NCI-H2081 treated with DMSO at 0.1 percent for 48 hours (cell line): ENCODE measurements at places on chromosomes 4 and X.

GRCh38 chrX:13149702-13150350 is 105.4 kb upstream of the FAM9C start:
- DNase-seq, result no peak

- DNase-seq, result no peak
These were observed 108.1 kb downstream of the UCHL1 start for GRCh38 chr4:41364876-41365275.

- no peak for DNase-seq
These were observed 159.0 kb upstream of the CXCL13 start for GRCh38 chr4:77446601-77447000.

- no peak for DNase-seq
These were observed 184.4 kb downstream of the SH2D1A start for GRCh38 chrX:124530803-124531202.

DNA sequence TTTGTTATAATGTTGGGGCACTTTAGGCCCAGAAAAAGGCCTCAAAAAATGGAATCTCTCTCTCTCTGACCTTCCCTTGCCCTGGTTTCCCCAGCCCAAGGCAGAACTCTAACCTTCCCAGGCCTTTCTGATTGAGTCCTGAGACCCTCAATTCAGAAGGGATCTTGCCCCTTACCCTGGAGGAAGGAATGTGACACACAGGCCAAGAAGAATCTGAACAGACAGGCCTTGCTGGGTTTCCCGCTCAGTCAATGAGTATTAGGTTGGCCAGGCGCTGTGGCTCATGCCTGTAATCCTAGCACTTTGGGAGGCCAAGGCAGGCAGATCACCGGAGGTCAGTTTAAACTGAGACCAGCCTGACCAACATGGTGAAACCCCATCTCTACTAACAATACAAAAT is 27.6 kb downstream of the ELOVL6 start:
- DNase-seq, result no peak

- no peak for DNase-seq
These were observed 73.7 kb upstream of the NFKB1 start for GRCh38 chr4:102427371-102427998.

DNA sequence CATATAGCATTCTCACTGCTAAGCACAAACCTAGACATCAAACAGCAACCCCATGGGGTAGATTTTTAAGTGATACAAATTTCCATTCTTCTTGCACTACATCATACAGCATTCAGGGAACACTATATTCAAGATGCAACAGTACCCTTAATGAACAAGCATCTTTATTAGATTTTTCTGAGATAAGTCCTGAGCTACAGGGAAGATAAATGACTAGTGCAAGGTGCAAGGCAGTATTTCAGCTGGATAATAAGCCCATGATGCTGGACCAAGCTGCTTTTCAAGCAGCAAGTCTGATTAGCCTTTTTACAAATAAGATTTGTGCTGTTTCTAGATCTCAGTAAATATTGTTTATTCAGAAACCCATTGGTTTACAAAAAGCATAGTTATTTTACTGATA is 192.6 kb upstream of the ATOH1 start:
- DNase-seq, result no peak

GRCh38 chrX:13906093-13906492 is 89.2 kb upstream of the GPM6B start:
- no peak for DNase-seq

DNA sequence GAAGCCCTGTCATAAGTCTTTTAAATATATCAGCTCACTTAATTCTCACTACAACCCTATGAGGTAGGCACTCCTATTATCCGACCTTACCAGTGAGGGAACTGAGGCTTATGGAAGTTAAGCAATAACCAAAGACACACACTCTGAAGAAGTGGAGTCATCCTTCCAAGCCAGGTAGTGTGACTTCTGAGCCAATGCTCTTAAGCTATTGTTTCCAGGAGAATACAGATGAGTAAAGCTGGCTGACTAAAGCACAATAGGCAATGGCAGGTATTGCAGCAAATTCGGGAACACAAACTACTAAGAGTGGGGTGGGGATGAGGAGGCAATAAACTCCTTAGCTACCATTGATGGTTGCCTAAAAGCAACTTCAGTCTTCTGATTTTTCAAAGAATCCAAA is 81.8 kb upstream of the KIT start:
- no peak for DNase-seq

DNA sequence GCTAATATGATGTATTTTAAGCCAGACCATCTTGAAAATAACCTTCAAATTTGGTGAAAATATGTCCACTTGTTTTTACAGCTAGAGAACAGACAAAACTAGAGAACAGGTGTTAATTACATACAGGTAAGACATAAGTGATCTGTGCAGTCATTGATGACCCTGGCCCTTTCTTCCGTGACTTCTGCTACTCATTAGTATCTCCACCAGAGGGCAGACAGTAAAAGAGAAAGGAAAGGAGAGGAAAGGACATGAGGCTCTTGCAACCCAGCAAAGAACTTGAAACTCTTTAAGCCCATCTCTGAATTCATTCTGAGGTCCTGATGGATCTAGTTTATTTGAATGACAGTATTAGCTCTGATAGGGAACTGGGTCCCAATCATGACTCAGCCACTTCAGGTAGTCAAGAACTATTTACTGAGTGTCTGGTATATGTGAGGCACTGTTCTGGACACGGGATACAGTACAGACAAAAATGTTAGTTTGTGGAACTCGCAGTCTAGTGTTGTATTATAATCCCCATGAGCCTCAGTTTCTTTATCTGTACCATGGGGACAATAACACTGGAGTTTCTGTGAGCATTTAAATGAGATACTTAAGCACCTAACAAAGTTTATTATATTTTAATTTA is 121.0 kb upstream of the TEX13D start:
- peak; percentile 29 for DNase-seq

DNA sequence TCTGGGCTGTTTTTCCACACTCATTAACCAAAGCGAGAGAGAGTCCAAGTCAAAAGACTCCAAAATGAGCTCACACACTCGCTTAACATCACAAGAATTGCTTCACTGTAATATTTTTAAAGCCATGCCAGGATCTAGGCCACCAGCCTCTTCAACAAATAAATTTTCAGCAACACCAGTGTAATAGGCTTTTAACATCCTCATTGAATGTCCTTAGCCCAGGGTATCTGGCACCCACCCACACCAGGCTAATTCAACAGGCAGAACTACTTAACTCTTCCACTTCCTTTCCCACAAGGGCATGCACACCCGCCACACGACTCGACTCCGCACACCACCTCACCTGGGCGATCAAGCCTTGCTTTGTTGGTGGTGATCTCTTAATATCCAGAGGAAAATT is 34.2 kb downstream of the FAT1 start:
- no peak for DNase-seq

- DNase-seq, result no peak
These were observed 26.8 kb upstream of the CLDN24 start for GRCh38 chr4:183348706-183349659.

GRCh38 chr4:89069481-89069880 is 12.5 kb upstream of the FAM13A start:
- DNase-seq, result no peak

- no peak for DNase-seq
These were observed 1.3 kb upstream of the TIGD2 start for GRCh38 chr4:89109841-89110540.

DNA sequence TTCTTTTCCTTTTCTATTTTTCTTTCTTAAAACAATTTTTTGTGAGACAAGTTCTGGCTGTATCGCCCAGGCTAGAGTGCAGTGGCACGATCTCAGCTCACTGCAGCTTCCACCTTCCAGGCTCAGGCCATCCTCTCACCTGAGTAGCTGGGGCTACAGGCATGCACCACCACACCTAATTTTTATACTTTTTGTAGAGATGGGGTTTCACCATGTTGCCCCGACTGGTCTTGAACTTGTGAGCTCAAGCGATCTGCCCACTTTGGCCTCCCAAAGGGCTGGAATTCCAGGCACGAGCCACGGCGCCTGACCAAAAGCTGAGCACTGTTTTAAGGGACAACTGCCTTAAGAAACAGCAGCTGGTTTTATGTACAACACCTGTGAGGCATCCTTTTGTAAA is 9.3 kb upstream of the NAT8L start:
- DNase-seq, result no peak

DNA sequence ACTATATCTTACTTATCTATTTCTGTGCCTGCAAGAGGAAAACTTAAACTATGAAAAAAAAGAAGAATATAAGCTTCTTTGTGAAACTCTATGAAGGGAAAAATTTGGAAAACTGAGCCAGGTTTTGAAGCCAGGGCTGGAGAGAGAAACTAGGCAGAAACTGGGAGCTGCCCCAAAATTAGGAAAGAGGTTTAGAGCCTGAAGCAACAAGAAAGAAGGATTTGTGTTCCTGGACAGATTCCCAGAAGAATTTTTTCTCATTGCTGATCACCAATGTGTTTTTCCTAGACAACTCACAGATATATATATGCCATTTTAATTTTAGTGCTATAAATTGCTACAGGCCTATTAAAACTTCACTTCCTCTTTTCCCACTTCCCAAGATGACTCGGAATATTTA is 245.0 kb upstream of the GEMIN8 start:
- DNase-seq, result no peak

DNA sequence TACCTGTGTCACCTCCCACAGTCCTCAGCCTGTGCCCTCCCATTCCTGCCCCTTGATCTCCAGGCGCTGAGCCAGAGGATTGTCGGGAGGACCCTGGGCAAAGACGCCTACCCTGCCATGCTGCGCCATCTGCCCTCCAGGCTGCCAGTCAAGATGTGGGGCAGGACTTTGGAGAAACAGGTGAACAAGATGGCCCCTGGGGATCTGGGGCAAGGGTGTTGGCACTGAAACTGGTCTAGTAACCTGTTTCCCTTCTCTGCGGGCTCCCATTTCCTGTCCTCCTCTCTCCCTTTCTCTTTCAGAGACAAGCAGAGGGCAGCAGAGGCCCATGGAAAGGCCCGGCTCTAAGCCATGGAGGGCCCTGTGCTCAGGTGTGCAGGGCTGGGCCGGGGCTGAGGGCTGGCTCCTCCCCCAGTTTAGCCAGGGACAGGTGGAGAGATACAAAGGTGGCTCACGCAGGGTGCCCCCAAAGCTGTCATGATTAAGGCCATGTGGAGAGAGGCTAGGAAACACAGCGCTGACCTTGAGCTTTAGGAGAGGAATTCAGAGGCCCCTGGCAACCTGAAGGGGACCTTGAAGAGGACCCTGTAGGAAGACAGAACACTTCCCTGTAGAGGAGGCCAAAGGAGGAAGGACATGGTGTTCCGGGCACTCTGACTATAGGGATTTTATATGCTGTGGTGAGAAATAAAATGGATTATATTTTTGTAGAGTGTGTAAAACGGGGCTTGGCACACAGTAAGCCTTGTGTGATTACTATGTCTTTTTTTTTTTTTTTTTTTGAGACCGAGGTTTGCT is at the start of gene GLOD5:
GLOD5 (plus strand) TSS at position 74 of the 798 bp plus-strand sequence; CDS start at position 118, 44 bp downstream.
- DNase-seq, result peak; percentile 4

DNA sequence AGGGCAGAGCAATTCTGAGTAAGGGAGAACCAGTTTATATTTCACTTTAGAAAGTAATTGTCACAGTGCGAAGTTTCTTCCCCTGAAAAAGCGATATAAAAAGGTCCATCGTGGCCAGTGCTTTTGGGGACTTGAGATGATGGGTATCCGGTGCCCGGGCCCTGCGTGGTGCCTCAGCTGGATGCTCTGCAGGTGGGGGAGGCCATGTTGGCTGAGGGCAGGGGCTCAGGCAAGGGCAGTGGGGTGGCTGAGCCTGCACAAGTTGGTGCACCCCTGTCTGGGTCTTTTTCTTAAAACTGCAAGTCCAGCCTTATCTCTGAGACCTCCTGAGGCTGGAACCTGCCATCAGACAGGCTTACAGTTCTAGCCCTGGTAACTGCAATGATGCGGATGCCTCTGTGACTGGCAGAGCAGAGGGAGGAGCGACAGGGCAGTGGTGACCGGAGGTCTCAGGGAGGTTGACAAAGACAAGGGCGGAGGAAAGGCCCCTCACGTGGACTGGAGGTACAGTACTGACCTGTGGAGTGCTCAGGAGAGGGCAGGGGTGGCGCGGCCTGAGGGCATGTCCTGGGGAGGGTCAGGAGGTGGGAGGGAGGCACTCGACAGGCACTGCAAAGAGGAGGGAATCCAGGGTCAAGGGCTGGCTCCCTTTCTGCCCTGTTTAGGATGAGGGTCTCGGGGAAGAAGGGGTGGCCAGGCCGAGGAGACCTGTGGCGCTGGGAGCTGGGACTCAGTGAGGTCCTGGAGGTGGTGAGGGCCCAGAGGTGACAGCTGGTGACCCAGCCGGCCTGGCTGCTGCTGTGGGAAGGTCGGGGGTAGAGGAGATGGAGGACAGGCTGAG is 1.8 kb downstream of the RGS12 start:
- DNase-seq, result no peak

DNA sequence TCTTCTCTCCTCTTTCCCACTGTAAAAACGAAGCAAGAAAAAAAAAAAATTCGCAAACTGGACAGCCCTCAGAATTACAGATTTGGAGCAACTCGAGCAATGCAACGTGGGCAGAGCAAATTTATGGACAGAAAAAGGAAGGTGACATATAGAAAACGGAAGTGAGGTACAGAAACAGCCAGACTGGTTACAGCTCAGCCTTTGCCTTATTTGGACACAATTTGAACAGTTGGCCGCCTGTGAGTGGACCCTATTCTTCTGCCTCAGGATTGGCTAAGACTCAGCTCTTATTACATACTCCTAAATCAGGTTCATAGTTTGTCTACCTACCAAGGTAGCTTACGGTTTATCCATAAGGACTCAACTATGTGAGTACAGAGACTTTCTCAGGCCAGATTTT is 98.8 kb downstream of the SOWAHB start:
- no peak for DNase-seq

DNA sequence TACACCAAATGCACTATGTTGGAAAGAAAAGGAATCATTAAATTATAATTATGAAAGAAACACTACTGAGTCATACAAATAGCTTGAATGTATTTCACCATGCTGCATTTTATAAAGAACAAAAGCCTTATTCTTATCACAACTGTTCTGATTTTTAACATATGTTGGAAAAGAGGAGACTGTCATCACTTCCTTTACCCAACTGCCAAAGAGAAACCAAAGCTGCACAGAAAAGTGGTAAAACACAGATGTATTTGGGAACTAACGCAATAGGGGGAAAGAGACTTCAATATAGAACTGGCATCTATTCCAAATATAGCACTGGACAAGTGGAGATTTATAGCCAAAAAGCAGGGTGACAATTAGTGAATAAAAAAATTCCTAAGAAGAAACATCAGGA is 181.0 kb downstream of the SPANXN3 start:
- no peak for DNase-seq

- DNase-seq, result no peak
These were observed at the start of gene GSPT2 for GRCh38 chrX:51743179-51743957. GSPT2 (plus strand) TSS chrX:51743442; CDS start chrX:51743627, 185 bp downstream.

- DNase-seq, result no peak
These were observed 83.0 kb downstream of the MAMLD1 start for GRCh38 chrX:150446151-150446550.

- DNase-seq, result no peak
These were observed 44.9 kb upstream of the SLC2A9 start for GRCh38 chr4:10066206-10066605.

- DNase-seq, result no peak
These were observed 350.4 kb downstream of the SPRY1 start for GRCh38 chr4:123747016-123747415.

GRCh38 chr4:89284828-89285227 is 22.8 kb downstream of the GPRIN3 start:
- DNase-seq, result no peak
